ENCODE measurements at places on chromosomes 3 and 15. TPM values are rescaled to one million over a fixed set of nuclear protein-coding genes. Genes with fewer than 3 reads are reported as not detected.

IMPG2 gene
- 0.14 TPM for total RNA-seq

GRCh38 chr3:4575381-4575780 lies 82.2 kb downstream of the ITPR1 start:
- no peak for DNase-seq

DNA sequence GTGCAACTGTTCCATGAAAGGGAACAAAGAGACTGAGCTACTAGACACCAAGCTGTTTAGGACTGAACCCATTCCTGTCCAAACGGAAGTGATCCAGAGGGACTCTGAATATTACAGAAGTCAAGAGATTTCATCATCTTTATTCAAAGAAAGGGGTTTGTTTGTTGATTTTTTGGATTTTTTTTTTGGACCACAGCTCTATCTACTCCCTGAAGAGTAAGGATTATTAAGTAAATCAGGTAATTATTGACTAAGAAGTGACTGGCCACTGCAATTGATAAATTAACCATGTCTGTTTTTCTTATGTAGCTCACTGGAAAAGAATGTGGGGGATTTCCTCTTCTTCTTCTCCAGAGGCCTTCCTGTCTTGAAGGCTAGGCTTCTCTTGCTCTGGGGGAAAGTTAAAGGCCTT lies 146.6 kb upstream of the TPM1 start:
- no peak for DNase-seq

CMTM8 gene
- 6.4 TPM for total RNA-seq

- no peak for DNase-seq
These were observed 321.7 kb upstream of the FRG2C start for GRCh38 chr3:75342425-75342824.

DNA sequence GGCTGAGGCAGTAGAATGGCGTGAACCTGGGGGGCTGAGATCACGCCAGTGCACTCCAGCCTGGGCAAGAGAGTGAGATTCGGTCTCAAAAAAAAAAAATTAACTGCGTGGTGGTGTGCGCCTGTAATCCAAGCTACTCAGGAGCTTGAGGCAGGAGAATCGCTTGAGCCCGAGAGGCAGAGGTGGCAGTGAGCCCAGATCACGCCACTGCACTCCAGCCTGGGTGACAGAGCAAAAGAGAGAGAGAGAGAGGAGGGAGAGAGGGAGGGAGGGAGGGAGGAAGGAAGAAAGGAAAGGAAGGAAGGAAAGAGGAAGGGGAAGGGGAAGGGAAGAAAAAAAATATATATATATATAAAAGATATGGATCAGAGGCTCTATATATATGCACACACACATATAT lies 6.0 kb downstream of the TM4SF19 start:
- no peak for DNase-seq
